ENCODE measurements at places on chromosomes 2 and 18. TPM values are rescaled to one million over a fixed set of nuclear protein-coding genes. Genes with fewer than 3 reads are reported as not detected.

GRCh38 chr2:84197901-84198300 lies 261.2 kb downstream of the SUCLG1 start:
- H3K27me3 ChIP-seq: no peaks in the 10 kb centered on the region
- no peak overlapping the region for H3K27ac ChIP-seq
- no peaks in the 10 kb centered on the region for H3K36me3 ChIP-seq

Gene ABCG5
- total RNA-seq: not detected

DNA sequence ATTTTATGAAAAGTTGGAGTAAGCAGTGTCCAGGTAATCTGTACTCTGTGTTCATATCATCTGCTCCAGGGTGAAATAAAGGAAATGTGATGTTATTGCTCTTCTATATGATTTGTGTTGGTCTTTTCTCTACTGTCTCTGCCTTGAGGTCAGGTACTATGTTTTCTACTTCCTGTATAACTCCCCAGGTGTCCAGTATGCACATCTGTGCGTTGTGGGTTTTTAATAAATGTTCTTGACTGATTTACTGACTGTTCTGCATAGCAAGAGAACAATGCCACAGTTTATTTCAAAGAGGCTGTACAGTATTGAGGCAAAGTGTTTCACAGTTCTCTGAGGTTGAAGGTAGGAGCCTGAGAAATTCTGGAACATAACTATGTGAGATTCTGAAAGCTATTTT lies 89.7 kb downstream of the BABAM2 start:
- no peaks in the 10 kb centered on the region for H3K27me3 ChIP-seq
- no peak overlapping the region for H3K4me3 ChIP-seq
- H3K4me1 ChIP-seq: peaks cover 2% of the 10 kb centered on the region
- H3K36me3 ChIP-seq: no peaks in the 10 kb centered on the region

- no peak overlapping the region for H3K4me3 ChIP-seq
- H3K27me3 ChIP-seq: no peaks in the 10 kb centered on the region
- no peaks in the 10 kb centered on the region for H3K4me1 ChIP-seq
- no peak for DNase-seq
Measured at GRCh38 chr2:34107811-34108210, 508.7 kb upstream of the FAM98A start.

GRCh38 chr2:20595439-20596192 lies 55.3 kb downstream of the HS1BP3 start:
- no peaks in the 10 kb centered on the region for H3K36me3 ChIP-seq
- DNase-seq: peak; percentile 60
- no peak overlapping the region for H3K4me3 ChIP-seq
- H3K4me1 ChIP-seq: peaks cover 36% of the 10 kb centered on the region
- H3K27me3 ChIP-seq: no peaks in the 10 kb centered on the region
- no peak overlapping the region for H3K27ac ChIP-seq
